ENCODE measurements at places on chromosomes 2 and 18. TPM values are rescaled to one million over a fixed set of nuclear protein-coding genes. Genes with fewer than 3 reads are reported as not detected.

GRCh38 chr2:33958591-33958990 is 359.5 kb upstream of the FAM98A start:
- no peak overlapping the region for H3K4me3 ChIP-seq
- H3K27me3 ChIP-seq, result no peaks in the 10 kb centered on the region
- DNase-seq, result no peak

- no peaks in the 10 kb centered on the region for H3K36me3 ChIP-seq
- no peak overlapping the region for H3K27ac ChIP-seq
- no peaks in the 10 kb centered on the region for H3K27me3 ChIP-seq
- no peak for DNase-seq
- H3K4me3 ChIP-seq, result no peak overlapping the region
Measured at GRCh38 chr2:42826231-42826630, 33.8 kb upstream of the HAAO start.

- no peaks in the 10 kb centered on the region for H3K4me1 ChIP-seq
- no peak overlapping the region for H3K27ac ChIP-seq
- no peaks in the 10 kb centered on the region for H3K36me3 ChIP-seq
- no peak for DNase-seq
- no peak overlapping the region for H3K4me3 ChIP-seq
Measured at GRCh38 chr2:16091576-16092282, 151.4 kb downstream of the MYCN start.

- DNase-seq, result peak; percentile 4
- no peak overlapping the region for H3K27ac ChIP-seq
- H3K4me1 ChIP-seq, result peaks cover 7% of the 10 kb centered on the region
- no peaks in the 10 kb centered on the region for H3K27me3 ChIP-seq
- no peak overlapping the region for H3K4me3 ChIP-seq
Measured at GRCh38 chr2:238104691-238105371, 4.7 kb downstream of the ESPNL start.

DNA sequence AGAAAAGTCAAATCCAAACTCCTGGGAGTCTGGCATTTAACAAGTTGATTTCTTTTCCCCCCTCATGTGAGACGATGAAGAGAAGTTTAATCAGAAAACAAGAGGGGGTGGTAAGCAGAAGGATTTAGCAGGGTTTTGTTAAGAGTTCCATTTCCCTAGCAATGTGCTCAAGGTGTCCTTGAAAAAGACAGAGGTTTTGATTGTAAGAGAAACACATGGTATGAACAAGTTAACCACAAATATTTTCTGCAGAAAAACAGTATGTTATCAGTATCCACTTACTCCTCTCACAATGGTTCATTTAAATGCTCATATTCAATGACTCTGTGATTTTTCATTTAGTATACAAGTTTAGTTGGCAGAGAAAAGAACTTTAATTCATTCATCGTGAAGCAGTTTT is 26.8 kb downstream of the LAMA1 start:
- no peaks in the 10 kb centered on the region for H3K27me3 ChIP-seq
- no peak overlapping the region for H3K4me3 ChIP-seq
- H3K27ac ChIP-seq, result no peak overlapping the region
- H3K36me3 ChIP-seq, result no peaks in the 10 kb centered on the region
- no peak for DNase-seq

GRCh38 chr2:71615767-71616730 is 162.7 kb downstream of the DYSF start:
- H3K4me1 ChIP-seq, result peaks cover 21% of the 10 kb centered on the region
- H3K27ac ChIP-seq, result no peak overlapping the region
- H3K27me3 ChIP-seq, result no peaks in the 10 kb centered on the region
- no peak for DNase-seq

GRCh38 chr2:187302586-187302985 is 145.5 kb downstream of the CALCRL start:
- no peak overlapping the region for H3K4me3 ChIP-seq
- no peaks in the 10 kb centered on the region for H3K4me1 ChIP-seq
- H3K27me3 ChIP-seq, result no peaks in the 10 kb centered on the region
- H3K27ac ChIP-seq, result no peak overlapping the region
- H3K36me3 ChIP-seq, result no peaks in the 10 kb centered on the region

DNA sequence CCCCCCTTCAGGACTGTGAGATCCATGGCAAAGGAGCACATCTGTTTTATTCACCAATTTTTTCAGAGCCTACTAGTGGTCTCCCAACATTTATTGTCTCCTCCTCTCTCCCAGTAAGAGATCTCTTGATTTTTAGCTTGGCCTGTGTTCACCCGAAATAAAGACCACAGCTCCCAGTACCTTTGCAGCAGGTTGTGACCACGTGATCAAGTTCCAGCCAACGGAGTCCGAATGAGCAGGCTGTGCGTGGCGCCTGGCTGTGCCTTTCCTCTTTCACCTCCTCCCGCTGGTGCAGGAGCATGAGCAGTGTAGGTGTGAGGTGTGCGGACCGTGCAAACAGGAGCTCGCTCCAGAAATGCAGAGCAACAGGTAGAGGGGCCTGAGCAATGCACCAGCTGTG is 143.6 kb upstream of the GLI2 start:
- no peaks in the 10 kb centered on the region for H3K36me3 ChIP-seq
- no peak for DNase-seq
- no peak overlapping the region for H3K4me3 ChIP-seq
- H3K27me3 ChIP-seq, result peaks cover 18% of the 10 kb centered on the region
- no peak overlapping the region for H3K27ac ChIP-seq

- no peaks in the 10 kb centered on the region for H3K36me3 ChIP-seq
- no peak for DNase-seq
- no peak overlapping the region for H3K27ac ChIP-seq
- no peak overlapping the region for H3K4me3 ChIP-seq
- no peaks in the 10 kb centered on the region for H3K4me1 ChIP-seq
Measured at GRCh38 chr2:101038455-101039255, 36.6 kb downstream of the RPL31 start.

GRCh38 chr2:26579025-26579722 is 62.0 kb downstream of the CIB4 start:
- no peaks in the 10 kb centered on the region for H3K36me3 ChIP-seq
- no peak overlapping the region for H3K27ac ChIP-seq
- no peak for DNase-seq
- H3K27me3 ChIP-seq, result peaks cover 18% of the 10 kb centered on the region

- no peaks in the 10 kb centered on the region for H3K27me3 ChIP-seq
- DNase-seq, result peak; percentile 80
- peak within 1 kb of the TSS; percentile 73 for H3K4me3 ChIP-seq
- H3K36me3 ChIP-seq, result no peaks in the 10 kb centered on the region
Measured at GRCh38 chr18:32091724-32092421, at the start of gene RNF138. RNF138 (plus strand) TSS chr18:32091874; CDS start chr18:32092777, 903 bp downstream.

- H3K4me1 ChIP-seq, result no peaks in the 10 kb centered on the region
- H3K27ac ChIP-seq, result no peak overlapping the region
- H3K27me3 ChIP-seq, result no peaks in the 10 kb centered on the region
- H3K36me3 ChIP-seq, result no peaks in the 10 kb centered on the region
Measured at GRCh38 chr2:5969303-5969702, 277.1 kb downstream of the SOX11 start.

DNA sequence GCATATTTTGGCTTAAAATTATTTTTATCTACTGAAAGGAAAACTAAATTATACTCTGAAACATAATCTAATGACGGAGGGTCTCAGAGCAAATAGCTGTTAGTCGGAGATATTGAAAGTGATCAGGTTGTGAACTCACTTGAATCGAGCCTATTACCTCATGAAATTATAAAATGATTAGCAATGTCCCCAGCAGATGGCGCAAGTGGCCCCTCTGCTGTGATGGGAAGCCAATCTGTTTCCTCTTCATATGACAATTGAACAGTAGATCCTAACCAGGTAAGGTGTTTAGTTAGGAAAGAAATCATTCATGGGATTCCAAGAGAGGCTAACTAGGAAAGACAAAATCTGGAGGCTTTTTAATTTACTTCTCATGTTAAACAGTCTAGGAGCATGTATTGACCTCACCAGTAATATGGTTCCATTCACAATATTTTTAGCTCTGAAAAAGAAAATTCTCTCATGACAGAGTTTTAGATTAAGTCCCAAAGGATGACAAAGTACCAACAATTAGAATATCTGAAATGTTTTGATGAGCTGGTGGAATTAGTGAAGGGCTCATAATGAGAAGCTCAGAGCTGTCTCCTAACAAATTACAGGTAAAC is 29.9 kb upstream of the MPPE1 start:
- no peak overlapping the region for H3K27ac ChIP-seq
- DNase-seq, result peak; percentile 69
- no peaks in the 10 kb centered on the region for H3K4me1 ChIP-seq
- H3K36me3 ChIP-seq, result no peaks in the 10 kb centered on the region

- H3K27ac ChIP-seq, result no peak overlapping the region
- no peak overlapping the region for H3K4me3 ChIP-seq
- H3K36me3 ChIP-seq, result no peaks in the 10 kb centered on the region
- no peaks in the 10 kb centered on the region for H3K27me3 ChIP-seq
- DNase-seq, result no peak
- no peaks in the 10 kb centered on the region for H3K4me1 ChIP-seq
Measured at GRCh38 chr2:147255812-147256211, 589.0 kb upstream of the ACVR2A start.

- DNase-seq, result peak; percentile 53
- H3K36me3 ChIP-seq, result no peaks in the 10 kb centered on the region
- H3K4me3 ChIP-seq, result no peak overlapping the region
- H3K4me1 ChIP-seq, result peaks cover 25% of the 10 kb centered on the region
- no peaks in the 10 kb centered on the region for H3K27me3 ChIP-seq
- H3K27ac ChIP-seq, result no peak overlapping the region
Measured at GRCh38 chr2:239533569-239534316, 132.9 kb upstream of the HDAC4 start.

GRCh38 chr2:110221938-110222337 is 9.6 kb upstream of the MTLN start:
- DNase-seq, result no peak
- H3K27ac ChIP-seq, result no peak overlapping the region
- H3K36me3 ChIP-seq, result no peaks in the 10 kb centered on the region

DNA sequence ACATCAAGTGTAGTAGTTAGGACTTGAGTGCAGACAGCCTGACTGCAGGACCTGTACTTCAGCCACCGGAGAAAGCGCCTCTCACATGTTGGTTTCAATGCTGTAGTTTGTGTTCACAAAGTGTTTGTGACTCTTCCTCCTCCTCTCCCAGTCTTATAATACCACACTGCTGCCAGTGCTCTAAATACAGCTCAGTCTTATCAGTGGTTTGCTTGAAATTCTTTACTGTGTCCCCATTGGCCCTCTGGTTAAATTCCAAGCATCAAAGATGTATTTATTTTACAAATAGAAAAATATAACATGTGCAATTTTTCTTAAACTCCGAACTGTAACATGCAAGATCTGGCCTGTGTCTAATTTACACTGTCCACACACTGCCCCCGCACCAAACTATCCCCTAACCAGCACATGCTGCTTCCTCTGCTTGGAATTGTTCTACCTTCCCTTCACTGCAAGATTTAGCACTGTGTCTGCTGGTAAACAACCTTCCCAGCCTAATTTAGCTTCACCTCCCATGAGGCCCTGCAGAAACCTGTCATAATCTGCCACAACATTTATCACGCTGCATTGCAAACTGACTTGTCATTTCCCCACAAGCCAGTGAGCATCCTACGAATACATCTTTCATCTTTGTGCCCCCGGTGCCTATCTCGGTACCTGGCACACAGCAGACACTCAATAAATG is 77.1 kb downstream of the SUMO1 start:
- H3K27me3 ChIP-seq, result no peaks in the 10 kb centered on the region
- DNase-seq, result no peak
- H3K4me3 ChIP-seq, result no peak overlapping the region
- no peaks in the 10 kb centered on the region for H3K4me1 ChIP-seq

DNA sequence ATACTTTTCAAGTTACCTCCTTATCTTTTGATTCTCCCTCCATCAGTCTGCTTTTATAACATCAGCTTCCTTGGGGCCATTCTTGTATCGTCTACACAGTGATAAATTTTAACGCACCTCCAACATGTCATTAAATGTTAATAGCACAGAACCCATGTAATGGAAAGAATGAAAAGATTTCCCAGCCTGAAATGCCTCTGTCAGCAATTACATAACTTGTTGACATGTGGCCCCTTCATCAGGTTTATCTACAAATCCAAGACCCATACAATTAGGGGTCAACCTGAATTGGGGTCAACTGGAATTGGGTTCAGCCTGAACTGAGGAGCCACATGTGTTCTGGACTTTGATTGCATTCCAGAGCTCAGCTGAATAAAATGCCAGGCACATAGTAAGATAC is 148.2 kb upstream of the KLF7 start:
- no peaks in the 10 kb centered on the region for H3K4me1 ChIP-seq
- no peak overlapping the region for H3K4me3 ChIP-seq
- H3K27ac ChIP-seq, result no peak overlapping the region
- no peak for DNase-seq
- no peaks in the 10 kb centered on the region for H3K36me3 ChIP-seq
- no peaks in the 10 kb centered on the region for H3K27me3 ChIP-seq

Gene TRAF3IP1
- 17.4 TPM for total RNA-seq

Gene THUMPD2
- 12.0 TPM for total RNA-seq

Gene TRPM8
- total RNA-seq, result not detected

Gene ASB18
- total RNA-seq, result not detected

Gene ASPRV1
- total RNA-seq, result 11.2 TPM

Gene TSPYL6
- total RNA-seq, result 1.7 TPM

Gene EN1
- total RNA-seq, result 0.90 TPM

All from tibial nerve (tissue), 4 donors.